T-cell (primary cell): ENCODE measurements at places on chromosomes 2 and 18. TPM values are rescaled to one million over a fixed set of nuclear protein-coding genes. Genes with fewer than 3 reads are reported as not detected.

The SCYGR1 gene
- total RNA-seq: not detected

DNA sequence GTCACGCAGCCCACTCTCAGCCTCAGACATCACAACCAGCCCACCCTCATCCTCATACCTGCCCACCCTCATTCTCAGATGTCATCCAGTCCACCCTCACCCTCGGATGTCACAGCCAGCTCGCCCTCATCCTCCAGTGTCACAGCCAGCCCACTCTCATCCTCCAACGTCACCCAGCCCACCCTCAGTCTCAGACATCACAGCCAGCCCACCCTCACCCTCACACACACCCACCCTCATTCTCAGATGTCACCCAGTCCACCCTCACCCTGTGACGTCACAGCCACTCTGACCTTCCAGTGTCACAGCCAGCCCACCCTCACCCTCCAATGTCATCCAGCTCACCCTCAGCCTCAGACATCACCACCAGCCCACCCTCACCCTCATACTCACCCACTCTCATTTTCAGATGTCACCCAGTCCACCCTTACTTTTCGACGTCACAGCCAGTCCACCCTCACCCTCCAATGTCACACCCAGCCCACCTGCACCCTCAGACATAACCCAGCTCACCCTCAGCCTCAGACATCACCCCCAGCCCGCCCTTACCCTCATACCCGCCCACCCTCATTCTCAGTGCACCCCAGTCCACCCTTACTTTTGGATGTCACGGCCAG, 100.3 kb downstream of the LOXHD1 start:
- no peak for DNase-seq

The PLGLB1 gene
- total RNA-seq: 11.3 TPM

The LIMS2 gene
- total RNA-seq: 14.8 TPM

DNA sequence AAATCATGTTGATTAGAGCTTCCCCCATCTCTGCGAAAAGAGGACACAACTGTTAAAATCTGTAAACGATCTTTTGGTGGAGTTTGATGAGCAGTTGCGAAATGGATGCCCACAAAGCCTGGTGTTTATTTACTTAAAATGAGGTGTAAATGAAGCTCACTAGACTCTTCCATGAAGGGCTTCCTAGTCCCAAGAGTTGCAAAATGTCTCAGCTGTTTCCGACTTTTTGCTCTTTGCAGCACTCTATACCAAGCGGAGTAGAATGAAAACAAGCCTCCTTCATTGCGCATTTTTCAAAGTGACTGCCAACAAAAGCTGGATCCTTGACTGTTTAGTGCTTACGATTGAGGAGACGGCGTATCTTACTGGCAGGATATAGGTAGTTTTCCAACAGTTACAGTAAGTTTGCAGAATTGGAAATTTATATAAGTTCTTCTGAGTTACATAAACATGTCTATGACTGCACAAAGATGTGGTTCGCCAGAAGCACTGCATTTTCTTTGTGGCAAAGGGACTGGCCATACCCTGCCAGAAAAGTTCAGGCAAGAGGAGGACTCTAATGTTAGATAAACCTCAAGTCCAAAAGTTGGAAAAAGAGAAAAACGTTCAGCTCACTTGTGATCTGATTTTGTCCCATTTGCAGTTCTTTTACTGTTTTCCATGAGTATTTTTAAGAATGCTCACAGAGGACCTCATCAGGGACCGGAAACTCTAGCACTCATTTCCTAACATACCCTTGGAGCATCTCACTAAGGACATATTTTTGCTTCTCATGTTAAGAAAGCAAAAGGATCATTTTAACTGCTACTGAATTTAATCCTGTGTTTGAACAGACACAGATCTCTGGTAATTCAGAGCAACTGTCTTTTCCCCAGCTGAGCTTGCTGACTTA, 42.7 kb downstream of the COLEC12 start:
- no peak for DNase-seq

The RAPGEF4 gene
- 0.63 TPM for total RNA-seq

- no peak for DNase-seq
These were observed 681 bp downstream of the ACADL start for GRCh38 chr2:210224591-210224940.

DNA sequence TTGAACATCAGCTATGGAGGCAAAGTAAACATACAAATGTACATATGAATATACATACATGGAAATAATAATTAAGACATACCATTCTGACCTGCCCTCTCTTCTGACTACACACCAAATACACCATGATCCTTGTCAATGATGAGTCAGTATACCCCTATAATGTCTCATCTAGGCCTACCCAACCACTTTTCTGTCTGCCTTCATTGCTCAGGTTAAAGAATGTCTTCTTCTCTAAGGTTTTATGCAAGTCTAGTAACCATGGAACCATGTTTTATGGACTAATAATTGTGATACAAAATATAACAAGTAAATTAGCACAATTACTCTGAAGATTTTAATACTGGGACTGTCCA, 128.7 kb downstream of the NCKAP5 start:
- no peak for DNase-seq

The VWA3B gene
- not detected for total RNA-seq

GRCh38 chr2:176178038-176178756, 10.3 kb upstream of the HOXD1 start:
- no peak for DNase-seq

The ALPI gene
- not detected for total RNA-seq

DNA sequence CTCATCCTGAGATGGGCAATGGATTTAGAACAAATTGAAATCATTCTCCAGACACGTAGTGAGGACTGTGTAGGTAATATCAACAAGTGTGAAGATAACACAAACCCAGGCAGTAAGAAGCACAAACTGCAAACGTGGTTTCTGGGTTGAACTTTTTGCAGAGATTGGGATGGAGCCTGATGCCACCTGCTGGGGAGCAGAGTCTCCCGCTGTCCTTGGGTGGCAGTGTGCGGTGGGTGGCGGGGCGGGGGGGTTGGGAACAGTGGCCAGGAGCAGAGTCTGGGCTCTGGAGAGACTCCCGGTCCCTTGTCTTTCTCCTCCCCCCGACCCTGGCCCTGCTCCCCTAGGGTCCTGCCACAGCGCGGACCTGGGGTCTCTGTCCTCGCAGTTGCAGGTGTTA, 19.5 kb downstream of the TRAF3IP1 start:
- no peak for DNase-seq

DNA sequence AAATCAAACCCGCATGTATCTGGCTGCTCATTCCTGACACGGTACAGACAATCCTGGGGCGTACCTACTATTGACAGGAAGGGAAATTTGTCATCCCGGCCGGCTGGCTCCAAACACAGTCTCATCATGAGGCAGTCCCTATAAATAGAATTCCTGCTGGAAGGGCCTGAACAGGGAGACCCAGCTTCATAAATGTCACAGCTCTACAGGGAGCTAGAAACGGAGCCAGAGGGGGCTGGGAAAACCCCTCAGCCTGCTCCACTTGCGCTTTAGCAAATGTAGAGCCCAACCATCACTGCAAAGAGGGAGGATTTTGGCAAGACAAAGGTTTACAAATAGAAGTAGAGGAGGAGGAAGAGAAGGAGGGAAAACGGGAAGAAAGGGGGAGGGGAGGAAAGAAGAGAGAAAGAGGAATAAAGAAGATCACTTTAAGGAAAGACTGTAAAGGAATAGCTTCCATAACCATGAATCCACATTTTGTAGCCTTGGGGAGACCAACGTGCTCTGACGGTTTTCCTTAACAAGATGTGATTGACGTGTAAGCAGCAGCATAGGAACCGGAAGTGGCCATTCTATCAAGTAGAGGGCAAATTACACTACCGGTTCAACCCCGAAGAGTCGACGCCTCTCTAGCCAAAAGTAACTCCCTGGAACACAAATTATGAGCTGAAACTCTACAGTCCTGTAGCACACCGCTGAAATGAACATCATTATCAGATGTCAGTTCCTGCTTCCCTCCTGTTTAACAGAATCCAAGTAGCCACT, 56.8 kb upstream of the TTN start:
- no peak for DNase-seq

The ERICH2 gene
- total RNA-seq: not detected

GRCh38 chr2:30038419-30038818, 108.4 kb upstream of the YPEL5 start:
- no peak for DNase-seq

The DSEL gene
- total RNA-seq: 1.9 TPM

- DNase-seq: no peak
These were observed 259.8 kb downstream of the OSR1 start for GRCh38 chr2:19098467-19099160.

The PPM1G gene
- total RNA-seq: 65.9 TPM

GRCh38 chr2:88696611-88697010, 5.1 kb downstream of the RPIA start:
- DNase-seq: no peak

DNA sequence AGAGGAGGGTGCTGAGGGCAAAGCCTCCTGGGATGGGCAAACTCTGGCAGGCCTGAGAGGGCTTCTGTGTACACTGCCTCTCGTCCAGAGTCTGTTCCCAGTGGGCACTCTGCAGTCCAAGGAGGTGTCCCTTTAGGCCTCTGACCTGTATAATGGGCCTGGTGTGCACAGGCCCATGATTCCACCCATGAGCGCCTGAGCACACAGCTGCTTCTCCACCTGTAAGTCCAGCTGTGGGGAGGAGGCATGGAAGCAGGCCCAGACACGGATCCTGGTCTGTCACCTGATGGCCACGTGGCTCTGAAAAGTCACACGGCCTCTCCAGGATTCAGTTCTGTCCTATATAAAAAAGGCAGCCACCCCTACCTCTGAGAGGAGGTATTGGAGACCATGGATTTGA, 57.0 kb downstream of the PARD6G start:
- DNase-seq: no peak

- no peak for DNase-seq
These were observed 73.6 kb upstream of the NCK2 start for GRCh38 chr2:105671156-105671555.

- DNase-seq: no peak
These were observed 14.0 kb downstream of the TMEM247 start for GRCh38 chr2:46493241-46493970.

DNA sequence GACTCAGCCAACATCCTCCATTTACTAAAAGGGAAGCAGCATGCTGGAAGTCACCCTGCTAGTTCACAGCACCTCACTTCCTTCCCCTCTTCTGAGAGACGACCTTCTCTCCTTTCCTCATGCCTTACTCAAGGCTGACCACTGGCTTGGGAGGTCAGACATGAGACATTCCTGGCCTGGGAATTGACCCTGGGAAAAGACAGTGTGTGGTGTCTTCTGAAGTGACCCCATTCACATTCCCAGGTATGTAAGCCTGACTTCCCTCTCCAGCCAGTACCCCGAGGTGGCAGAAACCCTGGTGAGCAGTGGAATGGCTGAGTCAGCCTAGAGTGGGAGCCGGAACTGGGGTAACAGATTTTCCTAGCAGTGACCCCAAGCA, 92.4 kb downstream of the PLB1 start:
- no peak for DNase-seq

GRCh38 chr2:64380853-64381527, 73.0 kb upstream of the LGALSL start:
- DNase-seq: no peak

- DNase-seq: no peak
These were observed 368.0 kb upstream of the SPHKAP start for GRCh38 chr2:228549441-228550007.

The SKA1 gene
- total RNA-seq: 0.64 TPM
